GM04504 (cell line): ENCODE measurements at places on chromosomes 3 and 15.

- DNase-seq: no peak
Measured at GRCh38 chr15:79299126-79299840, 11.6 kb upstream of the TMED3 start.

DNA sequence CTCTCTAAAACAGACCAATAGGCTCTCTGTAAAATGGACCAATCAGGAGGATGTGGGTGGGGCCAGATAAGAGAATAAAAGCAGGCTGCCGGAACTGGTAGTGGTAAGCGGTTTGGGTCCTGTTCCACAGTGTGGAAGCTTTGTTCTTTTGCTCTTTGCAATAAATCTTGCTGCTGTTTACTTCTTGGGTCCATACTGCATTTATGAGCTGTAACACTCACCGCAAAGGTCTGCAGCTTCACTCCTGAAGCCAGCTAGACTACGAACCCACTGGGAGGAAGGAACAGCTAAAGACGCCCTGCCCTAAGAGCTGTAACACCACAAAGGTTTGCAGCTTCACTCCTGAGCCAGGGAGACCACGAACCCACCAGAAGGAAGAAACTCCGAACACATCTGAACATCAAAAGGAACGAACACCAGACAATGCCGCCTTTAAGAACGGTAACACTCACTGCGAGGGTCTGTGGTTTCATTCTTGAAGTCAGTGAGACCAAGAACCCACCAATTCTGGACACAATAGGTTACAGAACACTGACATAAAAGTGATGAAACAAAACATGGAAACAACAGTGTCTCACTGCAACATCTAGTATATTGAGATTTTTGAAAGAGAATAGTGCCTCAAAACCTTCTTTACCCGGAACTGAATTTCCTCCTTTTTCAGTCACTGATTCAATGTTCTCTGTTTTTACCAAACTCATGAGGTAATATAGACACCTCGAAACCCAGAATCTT, 28.8 kb upstream of the PLSCR2 start:
- no peak for DNase-seq

DNA sequence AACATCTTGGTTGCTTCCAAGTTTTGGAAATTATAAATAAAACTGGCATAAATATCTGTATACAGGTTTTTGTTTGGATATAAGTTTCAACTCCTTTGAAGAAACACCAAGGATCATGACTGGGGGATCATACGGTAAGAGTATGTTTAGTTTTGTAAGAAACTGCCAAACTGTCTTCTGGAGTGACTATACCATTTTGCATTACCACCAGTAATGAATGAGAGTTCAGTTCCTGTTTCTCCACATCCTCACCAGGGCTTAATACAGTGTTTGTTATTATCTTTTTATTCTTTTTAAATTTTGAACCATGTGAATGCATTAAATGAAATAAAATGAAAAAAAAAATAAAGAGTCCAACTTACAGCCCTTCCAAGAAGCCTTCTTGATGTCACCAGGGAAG, 3.7 kb upstream of the ANKUB1 start:
- no peak for DNase-seq

DNA sequence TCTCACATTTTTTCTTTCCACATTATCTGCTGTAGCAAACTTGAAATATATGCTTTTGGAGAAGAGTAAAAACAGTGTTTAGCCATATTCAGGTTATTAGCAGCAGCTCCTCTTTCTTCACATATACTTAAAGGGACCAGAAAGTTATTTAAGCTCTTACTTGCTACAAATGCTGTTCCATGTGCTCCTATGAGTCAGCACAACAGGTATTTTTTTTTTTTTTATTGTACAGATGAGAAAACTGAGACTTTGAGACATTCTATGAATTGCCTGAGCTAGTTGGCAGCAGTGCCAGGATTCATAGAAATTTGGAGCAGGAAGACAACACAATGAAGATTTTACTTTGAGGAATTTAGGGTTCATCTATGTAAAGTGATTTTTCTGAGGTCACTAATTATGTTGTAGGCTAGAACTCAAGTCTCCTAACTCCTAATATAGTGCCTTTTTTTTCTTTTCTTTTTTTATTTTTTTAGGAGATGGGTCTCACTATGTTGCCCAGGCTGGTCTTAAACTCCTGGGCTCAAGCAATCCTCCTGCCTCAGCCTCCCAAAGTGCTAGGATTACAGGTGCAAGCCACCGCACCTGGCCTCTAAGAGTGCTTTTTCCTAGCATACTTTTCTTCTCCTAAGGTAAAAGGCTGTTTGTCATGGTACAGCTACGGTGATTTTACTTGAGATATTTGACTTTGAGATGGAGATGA, 23.6 kb downstream of the SETD5 start:
- DNase-seq: no peak

DNA sequence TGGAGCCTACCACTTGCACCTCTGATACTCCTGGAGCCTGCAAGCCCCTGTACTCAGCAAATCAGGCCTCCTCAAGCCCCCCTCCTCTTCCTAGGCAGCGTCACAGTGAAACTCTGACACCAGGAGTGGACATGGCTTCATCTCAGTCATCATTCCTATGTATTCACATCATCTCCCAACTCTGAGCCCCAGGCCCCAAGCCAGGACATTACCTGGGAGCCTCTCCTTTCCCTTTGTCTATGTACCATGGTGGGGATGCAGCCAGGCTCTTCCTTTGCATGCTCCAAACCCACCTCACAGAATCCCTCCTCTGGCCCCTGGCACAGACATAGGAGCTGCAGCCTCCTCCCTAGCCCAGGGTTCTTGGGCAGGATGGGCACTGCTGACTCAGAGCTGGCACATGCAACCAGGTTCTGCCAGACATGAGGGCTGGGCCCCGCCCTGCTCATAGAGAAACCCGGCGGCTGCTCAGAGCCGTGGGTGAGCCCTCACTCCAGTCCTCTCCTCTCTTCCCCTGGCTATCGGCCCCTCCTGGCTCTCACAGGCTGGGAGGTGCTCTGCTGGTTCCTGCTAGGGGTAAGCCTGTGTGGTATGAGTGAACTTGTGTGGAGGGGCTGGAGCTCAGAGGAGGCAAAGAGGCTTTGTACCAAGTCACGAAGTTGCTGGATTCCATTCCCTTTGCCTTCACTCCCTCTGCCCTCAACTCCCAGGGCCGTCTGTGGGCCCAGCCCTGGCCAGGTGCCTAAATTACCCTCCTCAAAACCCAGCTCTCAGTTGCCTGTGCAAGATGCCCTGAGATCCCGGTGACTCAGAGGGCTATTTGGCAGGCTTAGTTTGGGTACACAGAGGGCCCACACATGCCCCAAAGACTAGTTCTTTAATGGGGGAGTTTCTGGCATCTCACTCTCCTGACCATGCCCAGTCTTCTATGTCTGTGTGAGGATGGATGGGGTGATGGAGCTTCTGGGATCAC, 1.9 kb upstream of the PLCD1 start:
- DNase-seq: no peak

DNA sequence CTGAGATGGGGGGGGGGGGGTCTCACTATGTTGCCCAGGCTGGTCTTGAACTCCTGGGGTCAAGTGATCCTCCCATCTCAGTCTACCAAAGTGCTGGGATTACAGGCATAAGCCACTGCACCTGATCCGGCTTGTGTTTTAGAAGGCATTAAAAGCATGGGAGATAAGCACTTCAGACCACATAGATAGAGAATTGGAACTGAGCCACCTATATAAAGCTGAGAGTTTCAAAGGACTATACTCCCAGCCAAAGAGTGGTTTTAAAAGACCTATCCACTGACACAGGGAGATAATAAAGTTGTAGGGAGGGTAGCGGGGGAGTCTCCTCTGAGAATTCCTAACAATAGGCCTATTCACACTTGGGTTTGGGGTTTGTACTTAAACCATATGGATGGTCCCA, 34.8 kb downstream of the DENND4A start:
- no peak for DNase-seq

GRCh38 chr3:108006077-108006771, 84.6 kb downstream of the CD47 start:
- DNase-seq: no peak

DNA sequence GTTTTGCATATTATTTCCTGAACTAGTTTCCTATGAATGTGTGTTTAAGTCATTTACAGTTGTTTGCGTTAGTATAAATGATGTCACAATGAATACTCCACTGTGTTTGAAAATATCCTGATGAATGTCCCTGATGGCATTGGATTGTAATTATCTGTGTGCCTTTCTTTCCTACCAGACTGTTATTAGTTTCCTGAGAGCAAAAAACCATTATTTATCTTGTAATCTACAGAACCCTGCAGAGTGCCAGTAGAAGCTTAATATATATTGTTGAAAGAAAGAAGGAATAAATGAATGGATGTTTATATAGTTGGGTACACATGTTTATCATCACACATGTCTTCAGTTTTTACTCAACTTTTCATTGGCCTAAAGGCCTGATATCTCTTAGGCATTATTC, 312.6 kb downstream of the AGBL1 start:
- DNase-seq: no peak

DNA sequence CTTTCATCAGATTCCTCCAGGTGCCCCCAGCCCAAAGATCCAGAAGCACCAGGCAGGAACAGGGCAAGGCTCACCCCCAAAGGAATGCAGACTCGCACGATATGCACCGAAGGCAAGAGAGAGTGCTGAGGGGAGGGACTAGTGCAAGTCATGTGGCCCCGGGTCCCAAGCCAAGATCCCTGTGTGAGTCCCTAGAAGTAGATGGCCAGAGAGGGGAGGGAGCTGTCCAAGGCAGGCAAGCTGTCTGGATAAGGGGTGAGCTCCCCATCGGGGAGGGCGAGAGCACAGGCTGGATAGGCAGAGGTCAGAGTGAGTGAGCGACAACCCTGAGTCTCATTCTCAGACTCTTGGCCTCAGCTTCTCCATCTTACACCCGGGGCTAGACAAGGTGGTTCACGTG, 171.5 kb upstream of the LINGO1 start:
- DNase-seq: no peak

DNA sequence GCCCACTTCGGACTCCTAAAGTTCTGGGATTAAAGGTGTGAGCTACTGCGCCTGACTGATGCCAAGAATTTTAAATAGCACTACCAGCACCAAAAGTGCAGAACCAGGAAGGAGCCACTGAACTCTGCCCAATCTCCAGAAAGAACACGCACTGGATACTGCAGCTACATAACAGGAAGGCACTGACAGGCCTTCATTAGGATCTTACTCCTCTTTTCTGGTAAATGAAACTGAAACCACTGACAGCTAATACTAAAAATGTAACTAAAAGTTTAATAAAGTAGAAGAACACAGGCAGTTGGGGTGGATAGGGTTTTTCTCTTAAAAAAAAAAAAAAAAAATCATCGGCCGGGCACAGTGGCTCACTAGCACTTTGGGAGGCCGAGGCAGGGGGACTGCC, 74.1 kb upstream of the CHRM5 start:
- DNase-seq: no peak

GRCh38 chr15:58087871-58088270, 22.4 kb upstream of the ALDH1A2 start:
- DNase-seq: no peak

DNA sequence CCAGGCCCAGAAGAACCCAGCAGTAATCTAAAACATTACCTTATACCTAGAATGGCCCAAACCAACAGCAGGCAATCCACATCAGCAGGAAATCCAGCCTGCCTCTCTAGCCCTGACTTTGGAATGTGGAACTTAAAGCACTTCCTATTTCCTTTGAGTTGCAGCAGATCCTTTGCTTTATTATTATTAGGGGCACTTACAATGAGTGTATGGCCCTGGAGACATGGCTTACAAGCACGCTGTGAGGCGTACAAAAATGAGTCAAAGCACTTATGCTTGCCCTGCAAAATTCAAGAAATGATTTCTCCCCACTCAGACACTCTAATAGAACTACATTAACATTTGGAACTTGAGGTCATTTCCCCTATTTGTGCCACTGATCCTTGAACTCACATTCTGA, 9.5 kb upstream of the KNSTRN start:
- no peak for DNase-seq

- DNase-seq: no peak
Measured at GRCh38 chr15:42143356-42143755, 13.1 kb downstream of the PLA2G4F start.

DNA sequence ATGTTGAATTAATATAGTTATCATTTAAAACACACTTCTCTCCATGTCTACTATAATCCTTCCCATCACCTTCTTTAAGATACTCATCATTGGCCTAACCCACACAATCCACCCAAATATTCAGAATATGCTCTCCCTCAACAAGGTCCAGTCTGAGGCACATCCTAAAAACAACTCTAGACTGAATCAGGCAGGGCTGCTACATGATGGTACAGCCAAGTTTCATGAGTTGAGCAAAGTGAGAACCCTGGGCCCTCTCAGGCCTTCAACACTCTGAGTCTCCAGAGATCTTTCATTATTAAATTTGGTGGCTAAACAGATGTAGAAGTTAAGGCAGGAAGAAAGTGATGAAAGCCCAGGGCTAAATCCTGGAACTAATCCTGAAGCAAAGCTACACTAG, 16.2 kb downstream of the ZNF148 start:
- no peak for DNase-seq

DNA sequence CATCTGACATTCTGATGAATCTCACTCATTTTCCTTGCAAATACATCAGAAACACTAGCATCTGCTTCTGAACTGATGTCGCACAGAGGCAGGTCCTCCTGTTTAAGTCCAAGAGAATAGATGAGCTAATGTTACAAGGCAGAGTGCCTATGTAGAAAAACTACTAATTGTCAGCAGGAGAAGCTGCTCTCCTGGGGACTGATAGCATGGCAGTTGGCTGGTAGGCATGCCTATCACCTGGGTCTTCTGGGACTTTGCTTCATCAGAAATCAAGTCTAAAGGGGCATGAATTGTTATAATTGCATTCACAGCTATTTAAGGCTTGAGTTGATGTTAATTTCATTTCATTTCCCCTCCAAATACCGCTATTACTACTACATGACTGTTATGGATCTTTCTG, 457.2 kb downstream of the RAP2B start:
- DNase-seq: no peak

DNA sequence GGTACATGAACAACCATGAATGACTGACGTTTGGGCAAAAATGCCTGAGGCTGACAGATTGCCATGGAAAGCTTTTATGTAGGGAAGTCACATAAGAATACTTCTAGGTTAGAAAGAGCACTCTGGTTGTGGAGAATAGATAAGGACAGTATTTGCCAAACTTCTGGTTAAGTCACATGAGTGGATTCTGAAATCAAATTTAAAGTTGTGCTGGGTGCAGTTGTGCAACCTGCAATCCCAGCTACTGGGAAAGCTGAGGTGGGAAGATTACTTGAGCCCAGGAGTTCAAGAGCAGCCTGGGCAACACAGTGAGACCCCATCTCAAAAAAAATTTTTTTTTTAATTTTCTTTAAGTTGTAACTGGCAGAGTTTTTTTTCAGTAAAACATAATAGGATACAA, 7.2 kb upstream of the ZNF148 start:
- DNase-seq: no peak
